CD4-positive, alpha-beta T cell treated with Interleukin-12 subunit alpha and Interleukin-12 subunit beta, for 1 hour (primary cell): ENCODE measurements at places on chromosomes 4 and X.

- DNase-seq: no peak
Observed at GRCh38 chr4:4599481-4600275, 57.8 kb upstream of the STX18 start.

DNA sequence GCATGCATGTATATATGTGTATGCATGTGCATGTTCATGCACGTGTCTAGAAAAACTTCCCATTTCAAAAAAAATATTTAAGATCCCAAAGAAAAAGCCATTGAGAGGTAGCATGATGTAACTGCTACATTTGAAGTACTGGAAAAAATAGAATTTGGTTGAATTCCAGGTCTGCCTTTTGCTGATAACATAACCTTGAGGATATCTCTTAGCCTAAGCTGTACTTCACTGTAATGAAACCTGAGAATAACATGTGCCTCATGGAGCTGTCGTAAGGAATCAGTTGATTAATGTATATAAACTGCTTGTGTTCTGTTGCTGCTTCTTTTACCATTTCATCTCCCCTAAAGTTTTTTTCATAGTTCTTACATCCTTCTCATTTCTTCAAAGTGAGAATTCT lies 351.8 kb downstream of the GRIA2 start:
- DNase-seq: no peak

GRCh38 chr4:26028793-26029567 lies 115.0 kb downstream of the SMIM20 start:
- DNase-seq: peak; percentile 54

GRCh38 chr4:74304095-74304625 lies 4.1 kb upstream of the EPGN start:
- DNase-seq: no peak

- DNase-seq: no peak
Observed at GRCh38 chr4:8819019-8819418, 52.6 kb downstream of the HMX1 start.

DNA sequence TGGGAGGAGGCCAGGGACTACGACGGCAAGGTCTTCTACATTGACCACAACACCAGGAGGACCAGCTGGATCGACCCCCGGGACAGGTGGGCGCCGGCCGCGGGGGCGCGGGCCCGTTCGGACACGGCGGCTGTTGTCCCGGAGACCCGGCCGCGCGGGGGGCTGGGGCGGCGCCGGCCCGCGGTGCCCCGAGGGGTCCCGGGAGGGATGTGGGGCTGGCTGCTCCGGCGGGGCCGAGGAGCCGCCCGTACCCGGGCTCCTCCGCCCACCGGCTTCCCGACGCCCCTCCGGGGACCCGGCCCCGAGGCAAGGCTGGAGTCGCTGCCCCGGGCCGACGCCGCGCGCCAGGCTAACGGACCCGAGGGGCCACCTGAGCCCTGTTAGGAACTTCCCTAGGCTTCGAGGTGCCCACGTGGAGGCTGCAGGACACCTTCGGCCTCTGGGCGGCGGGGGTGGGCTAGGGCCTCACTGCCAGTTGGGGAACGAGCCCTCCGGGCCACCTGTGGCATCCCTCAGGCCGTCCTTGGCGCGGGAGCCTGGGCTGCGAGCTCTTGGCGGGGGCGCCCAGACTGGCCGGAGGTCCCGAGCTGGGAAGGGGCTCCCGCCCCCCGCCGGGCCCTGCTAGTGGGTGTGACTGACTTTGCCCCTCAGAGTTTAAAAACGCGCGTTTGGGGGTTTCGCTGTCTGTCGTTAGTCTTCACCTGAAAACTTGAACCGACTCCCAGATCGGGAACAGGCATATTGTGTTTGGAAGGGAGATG lies 660 bp downstream of the WWC2 start:
- DNase-seq: peak; percentile 3

DNA sequence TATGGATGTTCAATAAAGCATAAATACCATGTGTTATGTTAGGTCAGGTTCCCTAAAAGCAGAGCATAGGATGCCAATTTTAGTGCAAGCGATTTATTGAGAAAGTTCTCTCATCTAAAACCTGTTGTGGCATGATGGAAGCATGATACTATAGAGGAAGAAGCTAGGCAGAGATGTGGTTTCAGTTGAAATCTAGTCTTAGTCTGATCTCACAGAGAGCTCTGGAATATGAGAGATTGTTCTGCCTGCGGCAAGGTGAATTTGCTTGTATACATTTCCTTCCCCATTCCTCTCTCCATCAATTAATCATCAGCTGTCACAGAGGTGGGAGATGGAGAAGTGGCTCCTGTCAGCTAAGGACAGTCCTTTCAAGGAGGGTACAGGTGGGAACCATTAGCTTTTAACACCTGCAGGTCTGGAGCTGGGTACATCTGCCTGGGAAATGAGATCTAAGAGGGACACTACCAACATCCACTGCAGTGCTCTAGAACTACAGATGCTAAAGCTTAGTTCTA lies 252.4 kb downstream of the CFAP299 start:
- DNase-seq: no peak

DNA sequence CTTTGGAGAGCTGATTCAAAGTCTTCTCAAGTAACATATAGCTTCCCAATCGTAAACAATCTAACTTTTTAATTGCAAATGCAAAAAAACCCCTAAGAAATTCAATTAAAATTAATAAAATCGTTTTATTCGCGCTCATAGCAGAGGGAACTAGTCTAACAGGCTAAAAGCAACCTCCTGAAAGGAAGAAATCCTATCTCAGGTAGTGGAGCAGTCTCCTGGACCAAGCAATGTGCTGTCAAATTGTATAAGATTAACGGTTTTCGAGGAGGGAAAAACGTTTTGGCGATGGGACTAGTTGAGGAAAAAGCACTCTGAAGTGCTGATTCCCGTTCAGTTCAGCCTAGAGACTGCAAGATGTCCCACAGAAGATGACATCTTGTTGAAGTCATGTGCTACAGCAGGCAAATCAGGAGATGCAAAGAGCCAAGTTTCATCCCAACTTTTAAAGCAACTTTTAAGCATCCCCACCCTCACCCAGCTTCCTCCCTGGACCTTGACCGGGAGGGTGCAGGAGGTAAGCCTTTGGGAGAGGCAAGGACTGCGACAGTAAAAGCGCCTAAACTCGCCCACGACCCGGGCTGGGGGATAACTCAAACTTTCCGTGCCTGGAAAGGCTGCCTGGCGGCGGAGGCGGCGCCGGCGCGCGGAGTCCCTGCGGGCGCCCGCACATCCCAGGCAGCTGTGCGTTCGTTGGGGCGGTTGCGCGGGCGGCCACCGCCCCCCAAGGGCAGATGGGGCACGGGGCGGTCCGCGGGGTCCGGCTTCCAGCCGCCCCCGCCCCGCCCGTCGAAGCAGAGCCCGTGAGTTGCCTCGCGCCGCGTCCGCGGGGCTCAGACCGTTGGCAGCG lies 784 bp downstream of the MAP7D3 start:
- DNase-seq: peak; percentile 1

- no peak for DNase-seq
Observed at GRCh38 chrX:130801901-130802300, 101.1 kb downstream of the ENOX2 start.

GRCh38 chr4:3237266-3237665 lies 11.7 kb upstream of the MSANTD1 start:
- no peak for DNase-seq

GRCh38 chrX:131729295-131729694 lies 185.4 kb downstream of the OR13H1 start:
- no peak for DNase-seq

DNA sequence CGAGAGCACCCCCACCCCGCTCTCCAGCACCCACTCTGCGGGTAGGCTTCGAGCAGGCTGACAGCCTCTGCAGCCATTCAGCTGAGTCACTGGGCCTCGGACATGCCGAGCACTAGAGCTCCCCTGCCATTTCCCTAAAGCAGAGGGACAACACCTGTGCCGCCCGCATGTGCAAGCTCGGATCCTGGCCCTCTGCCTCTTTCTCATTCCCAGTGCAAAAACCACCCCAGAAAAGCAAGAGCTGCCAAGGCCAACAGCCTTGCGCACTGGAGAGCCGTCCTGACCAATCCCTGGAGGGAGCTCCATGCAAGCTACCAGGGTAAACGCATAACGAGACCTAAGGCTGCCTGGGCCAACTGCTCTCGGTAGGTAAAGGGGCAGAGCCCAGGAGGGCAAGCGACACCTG lies 5.3 kb downstream of the HCFC1 start:
- no peak for DNase-seq

DNA sequence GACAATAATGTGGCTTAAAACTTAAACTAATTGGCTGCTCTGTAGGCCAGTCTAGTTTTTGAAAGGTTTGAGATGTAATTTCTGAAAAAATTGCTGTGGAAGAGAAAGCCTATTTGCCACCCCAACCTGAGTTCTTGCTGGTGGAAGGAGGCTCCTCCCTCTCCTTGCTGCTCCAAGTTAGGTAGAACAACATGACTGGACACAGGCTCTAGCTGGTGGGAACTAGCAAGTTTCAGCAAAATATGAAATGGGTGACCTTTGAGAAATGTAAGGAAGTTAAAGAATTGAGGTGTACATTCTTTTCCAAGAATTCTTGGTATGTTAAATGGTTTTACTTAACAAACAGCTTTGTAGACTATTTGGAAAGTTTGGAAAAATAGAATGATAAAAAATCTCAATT lies 8.0 kb downstream of the RPL34 start:
- no peak for DNase-seq
